CD4-positive, alpha-beta T cell treated with Interleukin-4 for 4 hours (primary cell): ENCODE measurements at places on chromosomes 2 and 18.

GRCh38 chr2:120383191-120383590 lies 37.3 kb downstream of the INHBB start:
- DNase-seq: no peak

- DNase-seq: no peak
These were observed 43.3 kb downstream of the FSHR start for GRCh38 chr2:49111006-49111405.

GRCh38 chr18:33755391-33755790 lies 177.4 kb downstream of the ASXL3 start:
- no peak for DNase-seq

DNA sequence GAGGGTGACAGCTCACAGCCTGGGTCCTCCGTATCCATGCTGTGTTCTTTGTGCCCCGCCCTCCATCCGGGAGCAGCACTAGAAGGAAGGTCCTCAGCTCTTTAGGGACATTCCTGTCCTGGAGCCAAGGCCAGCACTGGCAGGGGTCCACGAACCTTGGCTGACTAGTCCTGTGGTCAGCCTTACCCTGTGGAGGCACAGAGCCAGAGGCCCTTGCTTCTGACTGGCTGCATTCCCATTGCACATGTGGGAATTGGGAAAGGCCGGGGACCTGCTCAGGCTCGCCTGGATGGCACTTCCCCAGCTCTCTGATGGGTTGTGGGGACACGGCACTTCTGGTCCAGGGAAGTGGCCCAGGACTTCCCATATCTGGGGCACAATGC lies 24.9 kb upstream of the RHOB start:
- DNase-seq: no peak

- no peak for DNase-seq
These were observed 835 bp upstream of the IL18RAP start for GRCh38 chr2:102421890-102422759.

DNA sequence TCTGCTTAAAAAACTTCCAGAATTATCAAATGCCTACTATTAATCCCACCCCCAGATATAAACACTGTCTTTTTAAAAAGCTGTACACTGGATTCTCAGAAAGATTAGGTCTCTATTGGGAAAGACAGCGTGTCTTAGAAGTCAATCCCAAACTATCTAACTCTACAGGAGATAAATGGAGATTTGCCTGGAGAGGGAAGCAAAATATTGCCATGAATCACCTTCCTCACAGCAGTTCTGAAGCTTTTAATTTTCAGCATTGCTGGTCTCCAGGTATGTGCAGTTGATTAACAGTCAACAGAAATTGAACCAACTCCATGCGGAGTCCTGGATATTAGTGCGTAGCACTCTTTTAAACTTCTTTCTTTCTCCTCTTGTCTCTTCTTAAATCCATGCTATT lies 122.2 kb downstream of the DSC3 start:
- no peak for DNase-seq

DNA sequence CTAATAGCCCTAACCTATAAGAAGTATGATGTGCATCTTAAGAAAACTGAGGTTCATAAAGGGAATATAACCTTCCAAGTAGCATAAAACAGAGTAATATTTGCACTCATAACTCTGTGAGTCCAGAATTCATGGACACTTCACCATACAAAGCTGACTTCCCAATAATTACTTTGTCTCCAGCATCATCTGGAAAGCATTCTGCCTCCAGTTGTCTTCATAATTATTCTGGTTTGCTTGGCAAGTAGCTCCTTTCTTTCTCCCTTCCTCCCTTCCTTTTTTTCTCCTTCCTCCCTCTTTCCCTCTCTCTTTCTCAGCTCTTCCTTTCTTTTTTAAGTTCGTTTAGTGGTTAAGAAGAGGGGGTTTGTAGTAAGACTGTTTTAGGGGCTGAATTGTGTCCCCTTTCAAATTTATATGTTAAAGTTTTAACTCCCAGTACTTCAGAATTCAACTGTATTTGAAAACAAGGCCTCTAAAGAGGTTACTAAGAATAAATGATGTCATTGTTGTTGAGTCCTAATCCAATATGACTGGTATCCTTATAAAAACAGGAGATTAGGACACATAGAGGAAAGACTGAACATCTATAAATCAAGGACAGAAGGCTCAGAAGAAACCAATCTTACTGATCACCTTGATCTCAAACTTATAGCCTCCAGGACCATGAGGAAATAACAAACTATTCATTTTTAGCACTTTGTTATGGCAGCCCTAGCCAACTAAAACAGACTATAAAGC lies 28.9 kb downstream of the TFPI start:
- DNase-seq: no peak

DNA sequence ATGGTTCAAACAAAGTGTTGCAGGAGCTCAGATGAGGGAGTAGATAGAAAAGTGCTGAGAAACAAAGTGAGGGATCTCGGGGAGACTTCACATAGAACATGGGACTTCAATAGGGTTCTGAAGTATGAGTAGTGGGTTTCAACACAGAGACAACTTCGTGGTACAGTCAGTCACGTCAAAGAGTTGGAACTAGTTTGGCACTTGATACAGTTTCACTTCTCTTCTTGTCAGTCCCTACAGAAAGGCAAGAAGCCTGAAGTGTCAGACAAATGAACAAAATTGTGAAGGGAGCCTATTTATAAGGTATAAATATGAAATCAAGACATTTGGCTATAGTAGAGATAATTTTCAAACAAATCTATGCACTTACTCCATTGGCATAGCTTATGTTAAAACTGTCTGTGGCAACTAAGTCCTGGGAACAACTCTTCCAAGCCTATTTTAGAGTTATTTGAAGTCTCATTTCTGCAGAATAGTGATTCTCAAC lies 338.0 kb downstream of the TDRD15 start:
- no peak for DNase-seq
